ENCODE measurements at places on chromosomes 11 and 22. TPM values are rescaled to one million over a fixed set of nuclear protein-coding genes. Genes with fewer than 3 reads are reported as not detected.
A peak's percentile ranks its signal among the peaks of the same experiment; 100 is the strongest.

Gene HTR3A
- polyA plus RNA-seq: not detected

Gene ISX
- polyA plus RNA-seq: 0.41 TPM

Gene TSGA10IP
- polyA plus RNA-seq: not detected

Gene CRYBB2
- 0.41 TPM for polyA plus RNA-seq

Gene CBLIF
- polyA plus RNA-seq: not detected

Gene PATE2
- polyA plus RNA-seq: not detected

Gene RIBC2
- polyA plus RNA-seq: 8.6 TPM

Gene DHCR7
- polyA plus RNA-seq: 36.2 TPM

Gene ACR
- 0.51 TPM for polyA plus RNA-seq

Gene CCS
- polyA plus RNA-seq: 39.1 TPM

DNA sequence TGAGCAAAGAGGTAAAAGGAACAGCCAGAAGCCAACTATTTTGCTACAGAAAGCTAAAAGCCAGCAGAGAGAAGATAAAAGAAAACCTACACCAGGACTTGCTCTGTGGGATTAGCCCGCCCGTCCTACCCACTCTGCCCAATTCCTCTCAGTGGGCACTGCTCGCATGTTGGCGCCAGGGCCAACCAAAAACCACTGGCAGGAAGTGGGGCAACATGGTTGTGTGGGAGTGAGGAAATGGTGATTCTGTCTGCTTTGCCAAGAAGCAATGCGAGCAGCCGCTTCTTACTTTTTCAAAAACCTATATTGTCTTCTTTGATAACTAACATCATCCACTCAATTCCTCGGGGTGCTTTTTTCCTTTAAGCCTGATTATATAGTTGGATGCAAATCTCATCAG, 14.2 kb upstream of the APOA1 start:
- no peak for DNase-seq

GRCh38 chr11:78469896-78470295, 52.3 kb upstream of the GAB2 start:
- no peak for DNase-seq

DNA sequence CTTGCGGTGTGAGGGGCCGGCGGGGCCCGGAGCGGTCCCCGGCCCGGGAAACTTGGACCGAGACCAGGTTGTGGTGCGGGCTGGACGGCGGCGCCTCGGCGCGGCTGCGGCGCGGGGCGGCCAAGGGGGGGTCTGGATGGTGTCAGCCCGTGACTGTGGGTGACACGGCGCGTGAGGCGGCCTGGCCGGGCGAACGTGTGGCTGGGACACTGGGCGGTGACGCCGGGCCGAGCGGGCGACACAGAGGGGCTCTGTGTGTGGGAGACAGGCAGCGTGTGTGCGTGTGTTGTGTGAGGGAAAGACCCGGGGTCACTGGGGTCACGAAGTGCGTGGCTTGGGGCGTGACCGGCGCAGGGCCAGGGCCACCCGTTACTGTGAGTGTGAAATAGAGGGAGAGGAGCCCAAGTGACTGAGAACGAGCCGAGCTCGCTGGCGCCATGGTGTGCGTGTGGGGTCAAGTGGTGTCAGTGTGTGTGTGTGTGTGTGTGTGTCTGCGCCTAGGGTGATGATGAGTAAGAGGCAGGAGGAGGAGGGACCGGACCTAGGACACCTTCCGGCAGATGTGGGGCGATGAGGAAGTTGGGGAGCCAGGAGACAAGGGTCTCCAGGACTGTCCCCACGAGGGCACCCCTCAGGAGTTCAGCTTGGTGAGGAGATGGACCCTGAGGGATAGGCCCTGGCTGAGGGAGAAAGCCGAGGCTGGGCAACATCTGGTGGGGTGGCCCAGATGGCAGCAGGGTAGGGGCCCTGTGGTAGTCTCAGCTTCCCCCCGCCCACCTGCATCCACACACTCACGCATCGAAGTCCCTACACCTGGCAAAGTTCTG, 817 bp downstream of the RELT start:
- DNase-seq: no peak

DNA sequence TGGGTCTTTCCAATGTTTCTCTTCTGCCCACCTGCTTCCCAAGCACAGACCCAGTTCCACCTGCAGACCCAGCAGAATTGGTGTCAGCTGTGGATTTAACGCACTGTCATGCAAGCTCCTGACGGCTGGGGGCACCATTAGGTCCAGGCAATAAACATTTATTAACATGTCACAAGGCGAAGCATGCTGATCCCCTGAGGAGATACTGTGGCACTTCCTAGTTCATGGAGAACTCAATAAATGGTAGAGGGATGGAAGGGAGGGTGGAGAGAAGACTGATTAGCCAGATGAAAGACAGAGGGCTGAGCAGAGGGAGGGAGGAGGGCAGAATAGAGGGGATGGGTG, 68.3 kb upstream of the TSPAN18 start:
- no peak for DNase-seq

- DNase-seq: no peak
Measured at GRCh38 chr22:35697142-35697541, 20.5 kb upstream of the APOL5 start.

DNA sequence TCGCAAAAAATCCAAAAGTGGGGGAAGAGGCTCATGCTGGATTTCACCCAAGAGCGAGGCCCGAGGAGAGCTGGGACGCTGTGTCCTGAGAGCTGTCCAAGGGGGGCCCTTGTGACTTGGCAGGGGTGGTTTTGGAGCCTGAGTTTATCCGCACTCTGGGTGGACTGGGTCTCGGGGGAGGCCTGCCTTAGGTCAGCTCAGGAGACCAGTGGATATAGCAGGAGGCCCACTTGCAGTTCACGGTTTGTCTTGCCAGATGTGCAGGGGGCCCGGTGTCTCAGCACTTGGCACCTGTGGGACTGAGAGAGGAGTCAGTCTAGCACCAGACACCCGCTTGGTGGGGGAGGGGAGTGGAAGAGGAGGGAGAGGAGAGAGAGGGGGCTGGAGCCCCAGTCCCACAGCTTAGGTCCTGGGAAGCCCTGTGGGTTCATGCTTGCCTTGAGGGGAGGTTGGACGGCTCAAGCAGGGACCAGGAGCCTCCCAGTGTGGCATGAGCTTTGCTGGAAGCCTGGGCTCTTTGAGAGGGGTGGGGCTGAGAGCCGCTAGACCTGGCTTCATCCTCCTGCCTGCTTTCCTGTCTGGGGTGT, 33.4 kb downstream of the PARVB start:
- no peak for DNase-seq

DNA sequence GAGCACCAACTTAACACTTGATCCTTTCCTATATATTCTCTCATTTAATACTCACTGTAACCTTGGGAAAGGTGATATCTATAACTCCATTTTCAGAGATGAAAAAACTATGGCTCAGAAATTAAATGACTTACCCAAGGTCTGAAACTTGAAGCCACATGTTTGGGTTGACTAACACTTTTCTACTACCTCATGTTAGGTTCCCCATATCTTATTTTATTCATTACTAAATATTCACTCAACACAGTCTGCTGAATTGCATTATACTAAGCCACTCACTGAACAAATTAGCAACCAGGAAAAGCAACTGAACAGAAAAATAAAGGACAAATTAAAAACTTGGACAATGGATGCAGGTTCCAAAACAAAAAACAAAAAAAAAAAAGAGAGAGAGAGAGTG, 59.9 kb downstream of the FAM168A start:
- DNase-seq: no peak

DNA sequence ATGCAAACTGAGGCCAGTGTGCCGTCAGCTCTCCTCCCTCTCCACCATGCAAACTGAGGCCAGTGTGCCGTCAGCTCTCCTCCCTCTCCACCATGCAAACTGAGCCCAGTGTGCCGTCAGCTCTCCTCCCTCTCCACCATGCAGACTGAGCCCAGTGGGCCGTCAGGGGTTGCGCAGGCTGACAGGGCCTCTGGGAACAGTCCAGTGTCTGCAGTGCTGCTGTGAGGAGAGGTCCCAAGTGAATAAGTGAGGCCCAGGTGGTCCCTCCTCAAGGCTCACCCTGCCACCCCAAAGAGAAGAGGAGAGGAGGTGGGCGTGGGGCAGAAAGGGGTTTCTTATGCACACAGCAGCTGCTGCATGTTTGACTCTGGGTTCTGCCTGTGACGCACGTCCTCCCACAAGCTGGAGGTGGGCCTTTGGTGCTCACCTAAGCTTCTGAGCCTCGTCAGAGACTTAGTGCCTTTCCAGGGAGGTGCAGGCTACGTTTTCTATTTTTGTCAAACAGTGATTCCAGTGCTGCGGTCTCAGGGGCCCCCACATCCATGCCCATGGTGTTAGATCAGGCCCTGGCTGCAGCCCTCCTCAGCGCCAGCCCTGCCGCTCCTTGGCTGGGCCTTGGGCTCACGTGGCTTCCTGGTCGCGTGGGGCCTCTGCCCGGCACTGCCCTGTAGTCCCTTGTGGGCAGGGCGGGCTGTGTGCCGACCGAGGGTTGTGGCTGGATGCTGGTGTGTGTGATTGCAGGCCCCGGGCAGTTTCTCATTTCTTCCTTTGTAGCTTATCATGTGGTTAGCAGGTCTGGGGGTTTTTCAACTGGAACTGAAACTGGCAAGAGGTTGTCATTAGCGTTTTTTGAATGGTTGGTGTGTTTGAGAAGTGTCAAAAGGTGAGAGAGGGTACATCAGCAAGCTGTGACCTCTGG, 7.1 kb downstream of the TPCN2 start:
- no peak for DNase-seq

GRCh38 chr22:28829358-28830181, 29.2 kb upstream of the XBP1 start:
- DNase-seq: peak; percentile 45

- DNase-seq: no peak
Measured at GRCh38 chr11:7582338-7582985, 68.7 kb downstream of the PPFIBP2 start.

- DNase-seq: no peak
Measured at GRCh38 chr11:122594986-122595645, 60.4 kb upstream of the UBASH3B start.

DNA sequence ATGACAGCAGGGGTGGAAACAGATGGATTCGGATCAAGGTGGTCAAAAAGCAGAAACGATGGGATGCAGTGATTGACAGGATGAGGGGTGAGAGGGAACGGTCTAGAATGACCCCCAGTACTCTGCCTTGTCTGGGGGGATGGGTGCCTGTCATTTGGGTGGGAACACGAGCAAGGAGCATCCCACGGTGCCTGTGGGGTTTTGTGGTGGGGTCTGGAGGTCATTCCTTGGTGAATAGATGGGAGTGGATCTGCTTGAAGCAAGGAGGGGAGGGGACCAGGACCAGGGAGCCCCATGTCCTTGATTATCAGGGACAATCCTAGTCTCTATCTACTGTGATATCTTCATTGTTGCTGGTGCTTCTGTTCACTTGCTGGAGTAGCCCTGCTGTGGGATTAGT, 8.1 kb upstream of the CERK start:
- no peak for DNase-seq

GRCh38 chr11:103927535-103927934, 108.9 kb upstream of the DDI1 start:
- no peak for DNase-seq

GRCh38 chr11:36741515-36741914, 143.5 kb upstream of the RAG2 start:
- no peak for DNase-seq

- no peak for DNase-seq
Measured at GRCh38 chr11:122040464-122040863, 75.6 kb downstream of the BLID start.

DNA sequence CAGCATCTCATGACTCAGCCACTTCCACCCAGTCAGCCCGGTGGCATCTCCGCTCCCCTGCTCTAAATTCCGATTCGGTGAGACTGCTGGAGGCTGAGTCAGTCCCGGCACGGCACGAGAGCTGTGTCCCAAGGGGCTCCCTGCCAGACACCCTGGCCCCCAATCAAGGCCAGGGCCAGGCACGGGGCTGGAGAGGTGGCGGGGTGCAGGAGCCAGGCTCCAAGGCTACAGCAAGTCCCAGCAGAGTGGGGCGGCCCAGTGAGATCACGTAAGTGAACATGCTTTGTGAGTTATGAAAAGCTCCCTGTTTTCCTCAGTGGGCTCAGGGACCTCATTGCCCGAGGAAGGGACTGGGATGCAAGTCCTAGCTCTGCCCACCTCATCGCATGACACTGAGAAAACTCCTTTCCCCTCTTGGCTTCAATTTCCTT, 3.0 kb downstream of the C11orf68 start:
- DNase-seq: no peak

- DNase-seq: no peak
Measured at GRCh38 chr22:46833228-46833627, 70.8 kb downstream of the TBC1D22A start.

DNA sequence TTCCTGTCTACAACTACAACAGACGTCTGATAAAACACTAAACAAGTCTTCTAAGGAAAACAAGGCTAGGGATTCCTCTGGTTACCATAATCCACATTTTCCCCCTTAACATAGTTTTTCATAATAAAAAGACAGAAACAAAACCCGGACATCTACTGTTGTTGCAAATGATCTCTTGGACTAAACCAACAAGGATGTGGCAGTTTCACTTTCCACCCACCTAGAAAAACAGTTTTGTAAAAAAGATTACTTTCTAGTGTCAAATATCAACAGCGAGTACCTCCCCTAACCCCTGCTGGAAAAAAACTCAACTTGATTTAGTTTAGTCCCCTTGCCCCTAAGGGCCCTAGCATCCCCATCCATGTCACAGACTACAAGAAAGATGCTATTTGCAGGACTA, 5.4 kb downstream of the GNG3 start:
- DNase-seq: no peak

Measured in left renal cortex interstitium (tissue), 4 donors.